ENCODE measurements at places on chromosomes 1 and 21.
A peak's percentile ranks its signal among the peaks of the same experiment; 100 is the strongest.

DNA sequence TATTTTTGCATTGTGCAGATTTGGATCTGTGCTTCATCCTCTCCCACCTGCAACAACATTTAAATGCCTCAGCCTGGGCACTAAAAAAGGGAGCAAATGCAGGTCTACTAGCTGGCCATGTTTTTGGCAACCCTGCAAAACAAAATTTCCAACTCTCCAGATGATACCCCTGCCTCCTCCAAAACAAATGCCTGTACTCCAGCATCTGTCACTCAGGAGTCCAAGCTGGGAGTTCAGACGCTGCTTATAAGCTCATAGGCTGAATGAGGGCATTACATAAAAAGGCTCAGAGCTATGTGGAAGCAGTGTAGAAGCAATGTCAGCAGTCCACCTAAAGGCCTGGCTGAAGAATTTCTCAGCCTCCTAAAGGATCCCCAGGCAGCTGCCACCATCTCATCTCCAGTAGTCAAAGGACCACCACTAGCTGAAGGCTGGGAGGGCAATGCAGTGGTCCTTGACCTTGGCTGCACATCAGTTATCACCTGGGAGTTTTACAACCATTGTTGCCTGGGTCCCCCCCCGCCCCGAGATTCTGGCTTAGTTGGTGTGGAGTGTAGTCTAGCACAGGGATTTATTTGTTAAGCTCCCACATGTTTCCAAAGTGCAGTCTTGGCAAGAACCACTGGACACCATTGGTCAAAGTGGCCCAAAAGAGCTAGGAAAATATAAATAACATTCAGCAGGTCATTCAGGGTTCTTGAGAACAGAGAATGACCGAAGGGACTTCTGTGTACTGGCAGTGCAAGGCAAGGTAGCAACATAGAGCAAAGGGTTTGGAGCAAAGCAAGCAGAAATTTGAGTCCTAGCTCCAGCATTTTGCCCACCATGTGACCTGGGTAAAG lies 57.2 kb downstream of the ITPKB start:
- DNase-seq: no peak

DNA sequence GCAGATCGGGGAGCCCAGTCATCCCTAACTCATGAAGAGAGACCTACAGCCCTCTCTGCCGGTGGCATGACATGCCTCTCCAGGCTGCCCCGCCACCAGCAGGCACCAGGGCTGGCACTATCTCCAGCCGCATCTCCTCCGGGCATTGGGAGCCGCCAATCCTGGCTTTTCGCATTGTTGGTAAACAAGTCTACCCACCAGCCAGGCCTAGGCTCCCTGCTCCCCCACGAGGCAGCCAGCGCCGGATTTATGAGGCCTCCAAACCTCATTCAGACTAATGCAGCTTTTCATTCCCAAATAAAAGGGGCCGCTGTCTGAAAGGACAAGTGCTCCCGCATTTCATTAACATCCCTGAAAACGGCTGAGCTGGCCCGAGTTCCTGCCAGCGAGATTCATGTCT lies 3.4 kb upstream of the GRIK3 start:
- DNase-seq: no peak

DNA sequence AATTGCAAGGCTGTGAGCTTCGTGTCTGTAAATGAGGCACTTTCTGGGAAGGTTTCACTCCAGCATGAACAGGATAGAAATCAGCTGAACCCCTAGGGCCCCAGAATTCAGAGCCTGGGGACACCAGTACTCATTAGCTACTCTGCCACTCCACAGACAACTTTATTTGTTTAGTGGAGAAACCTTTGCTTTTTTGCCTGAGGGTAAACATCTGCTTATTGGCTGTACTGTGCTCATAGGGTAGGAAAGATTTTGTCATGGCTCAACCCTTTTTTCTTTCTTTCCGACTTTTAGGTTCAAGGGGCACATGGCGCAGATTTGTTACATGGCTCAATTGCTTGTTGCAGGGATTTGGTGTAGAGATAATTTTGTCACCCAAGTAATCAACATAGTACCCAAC lies 138.4 kb upstream of the BACE2 start:
- no peak for DNase-seq

DNA sequence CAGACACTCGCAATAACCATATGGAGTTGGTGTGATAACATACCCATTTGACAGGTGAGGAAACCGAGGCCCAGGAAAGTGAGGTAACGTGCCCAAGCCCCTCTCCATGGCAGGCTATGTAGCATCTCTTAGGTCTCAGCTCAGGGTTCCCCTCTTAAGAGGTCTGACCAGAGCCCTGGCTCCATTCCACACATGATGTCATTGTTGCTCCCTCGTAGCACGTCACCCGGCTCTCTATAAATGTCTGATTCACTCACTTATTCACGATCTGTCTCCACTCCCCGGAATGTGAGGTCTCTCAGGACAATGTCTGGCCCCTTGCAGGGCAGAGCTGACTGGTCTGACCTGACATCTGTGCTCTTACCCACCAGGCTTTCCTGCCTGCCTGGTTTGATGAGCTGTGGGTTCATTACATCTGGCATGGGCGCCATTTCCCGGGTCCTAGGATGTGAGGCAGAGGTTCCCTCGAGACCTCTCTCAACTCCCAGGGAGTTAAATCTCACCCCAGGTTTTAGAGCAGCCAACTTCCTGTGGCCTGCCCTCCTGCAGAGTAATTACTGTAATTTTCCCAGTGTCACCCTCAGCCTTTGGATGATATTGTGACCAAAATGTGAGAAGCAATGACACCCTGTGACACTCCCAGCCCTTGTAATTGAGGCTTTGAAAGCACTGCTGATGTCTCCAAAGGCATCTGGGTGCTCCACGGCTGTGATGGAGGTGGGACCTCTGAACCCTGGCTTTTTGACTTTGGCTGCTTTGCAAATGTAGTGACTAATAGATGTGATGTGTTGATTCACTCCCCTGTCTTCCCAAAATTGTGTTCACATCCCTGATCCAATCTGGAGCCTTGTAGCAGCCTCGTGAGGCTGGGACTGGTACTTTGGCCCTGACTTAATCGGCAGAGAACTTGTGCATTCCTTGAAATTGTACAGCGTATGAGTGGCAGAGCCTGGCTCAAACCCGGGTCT lies 10.6 kb downstream of the ACTL8 start:
- peak; percentile 85 for DNase-seq

DNA sequence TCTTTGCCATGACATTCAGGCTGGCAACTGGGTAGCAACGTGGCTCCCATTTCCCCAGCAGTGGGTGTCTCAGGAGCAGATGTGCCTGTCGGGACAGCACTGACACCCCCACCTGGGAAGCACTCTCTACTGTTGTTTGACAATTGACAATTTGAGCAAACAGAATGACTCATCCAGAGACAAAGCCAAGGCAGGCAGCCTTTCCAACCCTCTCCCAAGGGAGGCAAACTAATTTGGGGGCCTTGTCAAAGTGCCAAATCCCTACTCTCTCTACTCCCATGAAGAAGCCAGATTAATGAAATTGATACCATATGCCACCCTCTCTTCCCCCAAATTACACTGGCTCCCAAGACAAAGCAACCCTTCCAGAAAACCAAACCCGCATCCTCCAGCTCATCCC lies 65.6 kb downstream of the GRIK3 start:
- DNase-seq: no peak

DNA sequence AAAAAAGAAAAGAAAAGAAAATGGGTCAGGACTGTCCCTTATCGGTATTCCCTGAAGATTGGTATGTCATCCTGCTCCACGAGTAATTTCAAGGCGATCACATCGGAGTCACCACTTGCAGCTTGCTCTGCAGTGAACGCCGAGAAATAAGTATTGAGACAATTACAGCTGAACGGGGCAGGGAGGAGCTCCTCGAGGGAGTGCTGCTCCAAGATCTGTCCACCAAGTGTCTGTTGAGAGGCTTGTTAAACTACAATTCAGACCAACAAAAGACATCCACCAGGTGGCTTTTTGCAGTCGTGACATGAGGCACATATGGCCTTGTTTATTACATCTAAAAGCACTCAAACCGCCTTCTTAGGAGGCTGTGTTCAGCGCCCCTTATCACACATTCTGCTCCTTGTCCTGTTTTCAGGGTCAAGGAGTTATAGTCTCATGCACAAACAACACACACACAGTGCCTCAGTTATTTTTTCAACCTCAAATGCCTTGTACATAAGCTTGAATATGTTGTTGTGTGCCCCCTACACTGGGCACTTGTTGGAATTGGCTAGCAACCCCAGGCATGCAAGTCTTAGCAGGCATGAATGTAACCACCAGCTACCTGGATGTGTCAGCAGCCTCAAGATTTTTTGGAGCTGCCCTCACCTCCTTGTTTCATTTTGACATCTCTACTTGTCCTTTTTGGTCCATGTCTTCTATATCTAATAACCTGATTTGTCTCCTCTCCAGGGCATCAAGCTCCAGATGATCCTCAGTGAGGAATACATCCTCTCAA lies 13.0 kb upstream of the CD48 start:
- DNase-seq: no peak

DNA sequence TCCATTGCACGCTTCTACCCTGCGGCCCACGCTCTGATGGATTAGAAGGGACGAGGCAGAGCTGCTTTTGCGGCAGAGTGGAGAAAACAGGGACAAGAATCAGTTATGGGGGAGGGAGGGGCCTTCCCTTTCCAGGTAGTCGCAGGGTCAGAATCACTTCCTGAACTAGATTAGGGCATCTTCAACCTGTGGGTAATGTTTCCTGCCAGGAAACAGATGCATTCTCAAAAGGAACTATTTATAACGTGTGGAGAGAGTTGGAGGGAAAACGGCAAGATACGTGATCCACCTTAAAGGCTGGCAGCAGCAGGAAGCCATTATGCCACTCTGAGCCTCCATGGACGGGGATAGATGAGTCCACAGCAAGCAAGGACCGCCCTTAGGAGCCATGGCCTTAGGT lies 59.9 kb upstream of the CNTN2 start:
- no peak for DNase-seq

DNA sequence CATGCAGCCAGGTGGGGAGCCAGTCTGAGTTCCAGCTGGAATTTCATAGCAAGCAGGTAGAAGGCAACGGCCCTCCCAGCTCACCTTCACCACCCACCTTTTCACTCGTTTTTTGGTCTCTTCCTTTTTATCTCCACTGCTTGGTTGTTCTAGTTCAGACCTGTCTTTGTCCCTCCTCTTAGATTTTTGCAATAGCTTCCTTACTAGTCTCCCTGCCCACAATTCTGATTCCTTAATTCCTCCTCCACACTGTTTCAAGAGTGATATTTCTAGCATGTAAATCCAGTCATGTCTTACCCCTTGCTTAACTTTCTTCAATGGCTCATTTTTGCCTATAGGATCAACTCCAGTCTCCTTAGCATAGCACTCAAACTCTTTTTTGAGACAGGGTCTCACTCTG lies 119.6 kb downstream of the TMEM53 start:
- no peak for DNase-seq

DNA sequence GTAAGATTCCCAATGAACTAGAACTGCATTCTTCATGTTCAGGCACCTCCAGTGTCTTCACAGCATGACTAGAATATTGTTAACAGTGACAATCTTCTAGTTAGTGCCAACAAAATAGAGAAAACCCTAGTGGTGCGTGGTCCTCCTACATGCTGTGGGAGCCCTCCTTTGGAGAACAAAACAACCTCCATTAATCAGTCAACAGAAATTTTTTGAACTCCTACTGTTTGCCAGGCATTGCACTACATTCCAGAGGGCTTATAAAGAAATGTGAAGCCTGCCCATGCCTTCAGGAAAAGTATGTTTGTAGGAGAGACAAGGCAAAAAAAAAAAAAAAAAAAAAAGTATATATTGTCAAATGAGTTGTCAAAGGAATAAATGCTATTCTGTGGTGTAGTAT lies 252.7 kb downstream of the LRRC40 start:
- DNase-seq: no peak

GRCh38 chr1:10677491-10678391 lies 118.7 kb downstream of the CASZ1 start:
- no peak for DNase-seq

- DNase-seq: no peak
Measured at GRCh38 chr21:44263221-44263760, 1.6 kb upstream of the DNMT3L start.

GRCh38 chr1:3312898-3313575 lies 141.4 kb upstream of the ARHGEF16 start:
- peak; percentile 87 for DNase-seq

GRCh38 chr1:10917513-10918454 lies 94.7 kb upstream of the TARDBP start:
- no peak for DNase-seq

GRCh38 chr1:202979459-202979858 lies 12.4 kb upstream of the CYB5R1 start:
- no peak for DNase-seq

DNA sequence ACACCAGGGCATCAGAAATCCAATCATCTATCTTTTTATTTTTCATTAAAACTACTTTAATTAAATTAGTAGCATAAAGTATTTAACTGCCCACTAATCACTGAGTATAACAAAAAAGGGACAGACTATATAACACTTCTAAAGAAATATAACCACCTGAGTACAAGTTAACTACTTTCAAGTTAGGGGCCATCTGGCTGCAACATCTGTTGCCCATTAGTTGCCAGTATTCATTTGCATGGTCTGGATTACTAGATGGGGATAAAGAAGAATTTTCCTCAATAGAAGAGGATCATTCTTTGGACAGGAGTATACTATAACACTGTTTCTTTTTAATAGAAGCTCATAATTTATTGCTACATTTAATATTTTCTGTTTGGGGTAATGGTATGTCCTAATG lies 446.4 kb downstream of the AMY1C start:
- DNase-seq: no peak

GRCh38 chr21:34967509-34968289 lies 81.4 kb downstream of the RUNX1 start:
- no peak for DNase-seq

GRCh38 chr1:205636732-205637131 lies 4.9 kb upstream of the ELK4 start:
- no peak for DNase-seq

DNA sequence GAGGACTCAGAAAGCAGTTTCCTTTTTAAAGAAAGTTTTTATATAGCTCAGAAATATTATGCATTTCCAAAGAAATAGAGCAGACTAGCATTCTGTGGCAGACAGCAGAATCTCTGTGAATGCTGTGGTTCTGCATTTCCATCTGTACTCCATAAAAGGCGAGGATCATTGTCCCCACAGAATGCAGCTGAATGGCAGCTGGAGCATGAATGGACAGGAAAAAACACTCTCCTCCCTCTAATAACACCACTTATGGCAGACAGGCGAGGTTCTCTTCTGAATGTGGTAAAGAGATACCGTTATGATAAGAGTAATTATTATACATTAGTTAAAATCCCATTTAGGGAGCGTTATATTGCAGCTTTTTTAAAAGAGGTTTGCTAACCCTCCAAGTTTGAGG lies 81.4 kb upstream of the WLS start:
- no peak for DNase-seq

GRCh38 chr1:3067301-3067670 lies 1.7 kb upstream of the PRDM16 start:
- no peak for DNase-seq

DNA sequence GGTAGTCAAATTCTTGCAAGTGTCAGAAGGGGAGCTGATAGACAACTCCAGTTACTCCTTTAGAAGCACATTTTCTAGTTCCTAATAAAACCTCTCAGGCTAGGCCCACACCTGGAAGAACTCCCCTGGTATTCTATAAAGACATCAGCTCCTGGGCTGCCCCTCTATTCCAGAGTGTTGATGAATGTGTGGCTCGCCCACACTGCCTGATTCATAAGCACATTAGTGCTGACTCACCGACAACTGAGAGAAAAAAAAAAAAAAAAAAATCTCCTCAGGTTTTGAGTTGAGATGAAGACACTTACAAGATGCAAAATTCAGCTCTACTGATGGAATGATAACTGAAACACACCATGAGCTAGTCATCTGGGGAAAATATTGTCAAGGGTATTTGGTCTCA lies 188.1 kb downstream of the TNR start:
- DNase-seq: no peak

- no peak for DNase-seq
Measured at GRCh38 chr1:204828352-204828850, 42.3 kb upstream of the NFASC start.

- DNase-seq: no peak
Measured at GRCh38 chr1:88726697-88727096, 42.6 kb downstream of the PKN2 start.
